Cardiac muscle cell (in vitro differentiated cells and primary cell): ENCODE measurements at places on chromosomes 3 and 15. TPM values are rescaled to one million over a fixed set of nuclear protein-coding genes. Genes with fewer than 3 reads are reported as not detected.

The SAXO2 gene
- 20.6 and 26.3 TPM in 2 replicates for polyA plus RNA-seq

The SLC28A1 gene
- 0.41 and 0.45 TPM in 2 replicates for polyA plus RNA-seq

The MFSD1 gene
- 9.3 and 31.8 TPM in 2 replicates for polyA plus RNA-seq

The LIPC gene
- polyA plus RNA-seq = not detected in 2 replicates

The EPB42 gene
- polyA plus RNA-seq = 0.94 TPM in 1 of 2 replicates, not detected in the other

The GOLGA8R gene
- polyA plus RNA-seq = 0.50 and 0.54 TPM in 2 replicates
